ENCODE measurements at places on chromosomes 4 and X.

DNA sequence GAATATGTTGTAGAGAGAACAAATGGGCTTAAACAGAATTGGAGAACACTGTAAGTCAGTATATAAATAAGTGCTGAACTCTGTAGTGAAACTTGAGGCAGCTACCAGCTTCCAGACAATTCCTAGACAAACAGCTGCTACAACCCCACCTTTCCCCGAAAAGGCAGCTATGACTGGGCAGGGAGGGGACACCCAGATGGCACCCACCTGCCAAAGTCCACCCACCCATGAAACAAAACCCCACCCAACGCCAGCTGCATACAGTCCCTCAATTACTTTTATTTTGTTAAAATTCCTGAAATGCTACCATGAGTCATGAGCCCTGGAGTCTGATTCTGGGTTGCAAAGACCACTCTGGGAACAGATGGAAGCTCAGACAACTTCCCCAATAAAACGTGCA is 24.4 kb downstream of the RELL1 start:
- DNase-seq, result no peak

DNA sequence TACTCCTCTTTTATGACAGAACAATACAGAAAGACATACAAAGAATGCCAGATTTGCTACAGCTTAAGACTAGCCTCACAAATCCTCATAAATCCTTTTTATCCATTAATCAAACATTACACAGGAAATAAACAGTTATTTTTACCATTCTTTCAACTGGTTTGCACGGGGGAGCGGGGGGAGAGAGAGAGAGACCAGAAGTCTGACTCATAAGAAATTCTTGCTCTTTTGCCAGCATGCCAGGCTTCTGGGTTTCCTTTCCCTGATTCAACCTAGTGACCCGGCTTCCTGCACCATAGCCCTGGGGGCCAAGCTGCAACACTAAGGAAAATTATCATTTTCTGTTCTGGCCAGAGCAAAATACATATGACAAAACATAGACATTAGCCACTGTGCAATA is 6.8 kb upstream of the RRAGB start:
- no peak for DNase-seq

GRCh38 chr4:32589853-32590252 is 1869.7 kb downstream of the PCDH7 start:
- DNase-seq, result no peak

GRCh38 chr4:160019936-160020335 is 917.1 kb downstream of the RAPGEF2 start:
- DNase-seq, result no peak

GRCh38 chr4:36255577-36255976 is 11.3 kb upstream of the ARAP2 start:
- DNase-seq, result peak; percentile 40

- DNase-seq, result no peak
These were observed 148.9 kb upstream of the CPEB2 start for GRCh38 chr4:14853176-14853943.

DNA sequence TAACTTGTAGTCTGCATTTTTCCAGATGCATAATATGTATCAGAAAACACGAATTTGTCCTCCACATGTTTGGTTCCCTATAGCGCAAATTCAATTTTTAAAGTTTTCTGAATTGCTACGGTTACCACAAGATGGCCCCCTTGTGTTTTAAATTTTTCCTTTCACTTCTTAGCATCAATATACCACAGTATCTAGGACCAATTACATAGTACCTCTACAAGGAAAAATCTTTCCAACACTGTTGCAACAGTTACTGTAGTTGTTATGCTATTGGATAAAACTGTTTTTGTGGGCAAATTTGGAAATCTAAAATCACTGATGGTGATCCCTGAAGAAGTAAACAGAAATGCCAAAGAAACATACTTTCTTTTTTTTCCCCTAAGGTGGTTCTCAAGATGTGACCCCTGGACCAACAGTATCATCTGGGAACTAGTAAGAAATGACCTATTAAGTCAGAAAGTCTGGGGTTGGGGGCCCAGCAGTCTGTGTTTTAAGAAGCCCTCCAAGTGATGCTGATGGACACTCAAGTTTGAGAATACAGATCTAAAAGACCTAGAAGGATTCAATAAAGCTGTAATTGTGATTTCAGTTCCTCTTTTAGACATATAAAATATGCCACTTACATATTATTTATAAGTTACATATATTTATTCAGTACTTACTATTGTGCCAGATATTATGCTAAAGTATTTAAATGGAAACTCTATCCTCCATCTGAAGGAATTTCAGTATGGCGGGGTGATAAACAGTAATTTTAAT is 3.1 kb downstream of the ZGRF1 start:
- DNase-seq, result no peak

GRCh38 chr4:128517739-128518510 is 230.3 kb upstream of the PGRMC2 start:
- DNase-seq, result no peak

DNA sequence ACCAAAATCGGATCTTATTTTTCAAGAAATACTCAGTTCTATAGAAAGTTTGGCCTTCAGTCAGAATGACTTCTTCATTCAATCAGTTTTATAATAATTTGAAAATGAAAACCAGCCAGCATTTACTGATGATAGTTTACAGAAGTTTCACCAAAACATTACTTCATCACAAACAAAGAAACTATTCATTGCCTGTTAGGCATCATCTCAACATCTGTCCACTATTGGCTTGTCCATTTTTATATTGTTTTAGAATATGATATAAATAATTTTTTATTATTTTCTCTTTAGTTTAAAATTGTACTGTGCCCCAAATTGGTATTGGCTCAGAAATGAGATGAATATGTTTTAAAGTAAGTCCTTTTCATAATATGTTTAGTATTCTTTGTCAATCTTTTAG is 38.4 kb downstream of the FAT4 start:
- no peak for DNase-seq

DNA sequence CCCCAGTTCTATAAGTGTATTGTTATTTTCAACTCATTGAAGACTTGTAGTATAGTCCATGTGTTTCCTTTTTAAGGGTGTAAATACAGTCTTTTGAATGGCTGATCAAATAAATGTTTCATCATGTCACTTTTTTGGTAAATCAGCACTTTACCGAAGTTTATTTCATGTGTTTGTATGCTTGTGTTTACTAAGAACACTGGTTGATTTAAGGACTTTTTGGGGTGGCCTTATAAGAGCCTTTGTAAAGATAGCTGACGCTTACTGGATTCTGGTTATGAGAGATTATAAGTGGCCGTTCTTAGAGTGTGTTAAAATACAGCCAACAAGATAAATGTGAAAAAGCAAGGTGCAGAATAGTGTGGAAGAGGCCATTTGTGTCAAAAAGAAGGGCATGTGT is 2.6 kb downstream of the UBE2K start:
- no peak for DNase-seq

DNA sequence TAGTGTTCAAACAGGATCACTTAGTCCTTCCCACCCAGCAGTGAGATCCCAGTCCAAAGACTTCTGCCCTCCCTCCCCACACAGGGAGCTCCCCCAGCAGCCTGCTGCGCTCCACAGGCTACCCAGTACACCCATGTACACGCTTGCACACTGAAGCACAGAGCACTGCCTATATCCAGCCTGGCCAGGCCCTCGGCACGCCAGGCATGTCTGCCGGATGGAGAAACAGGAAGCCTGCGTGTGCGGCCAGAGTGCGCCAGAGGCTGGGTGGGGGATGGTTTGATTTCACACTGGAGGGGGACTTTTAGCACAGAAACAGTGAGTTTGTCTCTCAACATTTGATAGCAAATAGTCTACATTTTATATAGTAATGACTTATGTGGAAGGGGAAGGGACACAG is 833.5 kb upstream of the IGFBP7 start:
- no peak for DNase-seq

DNA sequence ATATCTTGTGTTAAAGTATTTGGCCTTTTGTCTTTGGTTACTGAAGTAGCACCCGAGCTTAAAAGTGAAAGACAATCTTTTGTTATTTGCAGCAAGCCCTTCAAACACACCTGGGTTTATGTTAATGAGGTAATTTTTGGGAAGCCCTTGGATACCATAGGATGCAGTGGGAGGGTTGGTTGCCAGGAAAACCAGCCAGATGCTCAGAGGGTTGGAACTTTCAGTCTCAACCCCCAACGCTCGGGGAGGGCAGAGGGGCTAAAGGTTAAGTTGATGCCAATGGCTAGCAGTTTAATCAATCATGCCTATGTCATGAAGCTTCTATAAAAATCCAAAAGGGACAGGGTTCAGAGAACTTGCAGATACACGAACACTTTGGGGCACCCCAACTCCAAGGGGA is 17.2 kb upstream of the GPR173 start:
- DNase-seq, result no peak

GRCh38 chr4:170743633-170744032 is 653.9 kb upstream of the AADAT start:
- DNase-seq, result no peak

- DNase-seq, result no peak
These were observed 24.0 kb downstream of the PCGF3 start for GRCh38 chr4:729336-730315.

DNA sequence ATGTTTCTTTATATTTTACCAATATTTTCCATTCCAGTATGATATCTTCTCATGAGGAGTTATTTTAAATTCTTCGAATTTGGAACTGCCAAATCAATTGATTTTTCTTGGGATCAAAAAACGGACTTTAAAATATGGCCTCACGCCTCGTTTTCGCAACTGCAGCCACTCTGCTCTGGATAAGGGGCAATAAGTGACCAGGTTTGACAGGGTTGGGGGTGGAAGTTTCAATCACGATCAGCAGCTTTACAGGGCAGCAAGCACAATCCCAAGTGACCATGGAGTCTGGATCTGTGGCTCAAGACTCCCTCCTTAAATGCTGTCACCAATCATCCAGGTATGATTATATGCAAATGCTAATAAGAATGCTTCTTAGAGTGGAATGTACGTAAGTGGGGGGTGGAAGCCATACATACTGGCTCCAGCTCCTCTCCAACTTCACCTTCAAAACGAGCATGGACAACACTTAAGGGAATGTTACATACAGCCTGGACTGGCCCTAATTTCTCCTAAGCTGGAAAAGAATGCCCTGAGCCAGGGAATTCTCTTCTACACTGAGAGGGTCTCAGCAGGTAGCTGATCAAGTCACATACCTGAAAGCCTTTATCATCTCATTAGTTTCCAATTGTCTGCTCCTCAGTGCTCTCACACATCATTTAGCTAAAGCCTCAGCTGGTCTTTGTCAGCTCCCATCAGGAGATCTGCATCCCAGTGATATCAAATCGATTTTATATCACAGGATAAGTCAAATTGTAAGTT is 176.9 kb upstream of the DCAF8L1 start:
- no peak for DNase-seq

DNA sequence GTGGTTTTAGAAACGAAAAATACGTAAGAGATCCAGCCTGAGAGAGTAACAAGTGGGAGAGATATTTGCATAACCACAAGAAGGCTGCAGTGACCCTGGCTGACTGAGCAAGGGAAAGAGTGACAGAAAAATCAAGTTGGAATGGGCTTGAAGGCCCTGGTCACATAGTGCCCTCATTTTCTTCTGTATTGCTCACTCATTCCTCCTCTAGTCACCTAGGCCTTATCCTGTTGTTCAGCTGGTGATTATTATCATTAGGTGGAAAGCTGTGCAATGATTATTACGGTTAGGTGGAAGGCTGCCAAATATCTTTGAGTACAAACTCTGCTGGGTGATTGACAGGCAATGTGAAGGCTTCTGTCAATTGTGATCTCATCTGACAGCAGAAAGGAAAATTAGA is 2384.1 kb downstream of the PCDH7 start:
- no peak for DNase-seq

- no peak for DNase-seq
These were observed 39.9 kb downstream of the PAQR3 start for GRCh38 chr4:78899302-78899701.

- no peak for DNase-seq
These were observed 25.1 kb downstream of the PRSS12 start for GRCh38 chr4:118327554-118328241.

GRCh38 chr4:99301376-99302164 is 10.8 kb upstream of the ADH1A start:
- no peak for DNase-seq

DNA sequence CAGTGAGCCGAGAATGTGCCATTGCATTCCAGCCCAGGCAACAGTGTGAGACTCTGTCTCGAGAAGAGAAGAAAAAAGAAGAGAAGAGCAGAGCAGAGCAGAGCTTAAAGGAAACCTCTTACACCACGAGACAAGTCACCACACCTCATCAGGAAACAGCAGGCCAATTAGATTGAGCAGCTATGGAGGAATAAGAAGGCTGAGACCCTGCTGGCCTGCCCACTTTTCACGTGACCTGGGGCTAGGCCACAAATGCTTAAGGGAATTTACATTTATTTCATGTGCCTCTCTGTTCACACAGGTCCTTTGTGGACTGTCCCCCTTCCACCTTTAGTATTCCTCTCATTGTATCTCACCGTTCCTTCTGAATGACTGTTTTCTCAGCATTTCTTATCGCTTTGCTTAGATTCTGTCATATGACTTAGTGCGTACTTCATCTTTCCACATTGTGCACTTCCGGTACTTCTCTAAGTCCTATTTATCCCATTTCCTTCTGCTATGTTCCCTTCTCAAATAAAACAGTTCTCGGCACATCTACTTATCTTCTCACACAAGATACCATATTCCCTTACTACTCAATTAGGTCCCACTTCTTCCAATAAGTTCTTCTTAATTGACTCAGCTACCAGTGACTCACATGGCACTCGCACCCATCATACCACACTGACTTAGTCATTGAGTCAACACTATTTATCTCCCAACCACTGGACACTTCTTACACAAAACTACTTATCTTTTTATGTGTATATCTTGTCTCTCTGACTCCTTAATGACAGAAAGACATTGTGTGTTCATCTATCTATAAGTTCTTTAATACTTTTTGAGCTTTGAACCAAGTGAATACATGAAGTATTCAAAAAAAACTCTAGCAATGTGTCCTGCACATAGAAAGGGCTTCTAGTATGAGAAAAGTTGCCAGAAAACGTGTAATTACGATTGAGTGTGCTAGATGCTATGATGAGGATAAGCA is 11.0 kb downstream of the CUL4B start:
- no peak for DNase-seq

DNA sequence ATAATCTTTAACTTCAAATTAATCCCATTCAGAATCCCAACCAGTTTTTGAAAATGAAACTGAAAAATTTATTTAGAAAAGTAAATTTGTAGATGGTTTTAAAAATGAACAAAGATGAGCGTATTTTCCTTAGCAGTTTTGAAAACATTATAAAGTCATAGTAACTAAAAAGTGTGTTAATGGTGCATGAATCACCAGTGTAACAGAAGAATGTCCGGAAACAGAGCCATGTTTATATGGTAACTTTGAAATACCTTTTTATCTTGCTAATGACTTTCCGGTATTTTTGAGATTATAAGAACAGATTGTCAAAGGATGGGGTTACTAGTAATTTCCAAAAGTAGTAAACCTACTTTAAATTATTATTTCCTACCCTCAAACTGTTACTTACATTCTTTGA is 145.9 kb downstream of the IRS4 start:
- no peak for DNase-seq
